ENCODE measurements at places on chromosomes 2 and 18. TPM values are rescaled to one million over a fixed set of nuclear protein-coding genes. Genes with fewer than 3 reads are reported as not detected.

GRCh38 chr2:172710584-172711047 lies 25.0 kb upstream of the RAPGEF4 start:
- DNase-seq, result no peak

The TXNDC2 gene
- not detected for total RNA-seq

- DNase-seq, result no peak
Measured at GRCh38 chr2:45822272-45822630, 170.8 kb downstream of the PRKCE start.

DNA sequence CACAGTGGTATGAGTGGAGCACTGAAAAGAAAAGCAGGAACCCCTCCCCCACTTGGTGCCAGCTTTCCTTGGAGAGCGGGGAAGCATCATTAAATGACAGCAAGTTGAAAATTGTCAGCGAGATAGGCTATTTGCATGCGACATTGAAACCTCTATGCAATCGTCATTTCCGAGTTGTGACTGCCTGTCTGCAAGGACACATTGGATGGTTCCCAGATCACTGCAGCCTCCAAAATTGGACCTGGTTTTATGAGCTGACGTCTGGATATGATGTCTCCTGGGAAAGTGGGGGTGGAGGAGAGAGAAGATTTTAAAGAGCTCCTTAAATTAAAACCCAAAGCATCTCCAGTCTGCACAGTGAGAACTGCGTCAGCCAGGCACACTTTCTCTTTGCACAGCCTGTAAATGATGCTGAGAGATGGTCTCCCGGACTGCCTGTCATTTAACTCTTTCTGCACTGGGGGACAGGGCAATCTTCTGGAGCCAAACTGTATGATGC lies 57.8 kb upstream of the KIF5C start:
- no peak for DNase-seq

The TRAPPC12 gene
- total RNA-seq, result 104 TPM

DNA sequence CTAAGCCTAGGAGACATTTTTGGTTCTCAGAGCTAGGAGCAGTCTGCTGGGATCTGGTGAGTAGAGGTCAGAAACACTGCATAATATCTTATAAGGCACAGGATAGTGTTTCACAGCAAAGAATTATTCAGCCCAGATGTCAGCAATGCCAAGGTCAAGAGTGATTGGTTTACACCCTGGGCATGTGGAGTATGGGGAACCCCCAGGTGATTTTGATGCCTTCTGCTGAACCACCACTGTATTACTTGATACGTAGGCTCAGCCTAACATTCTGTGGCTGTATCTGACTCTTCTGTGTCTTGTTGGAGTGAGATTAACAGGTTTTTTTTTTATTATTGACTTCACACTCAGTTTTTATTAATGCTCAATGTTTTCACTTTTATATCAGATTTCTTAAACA lies 6.0 kb downstream of the DDX18 start:
- DNase-seq, result no peak

Measured in Right ventricle myocardium superior (tissue), 1 donor.